ENCODE measurements at places on chromosomes 7 and 10.

- no peak for DNase-seq
Measured at GRCh38 chr10:132707776-132708171, 78.2 kb downstream of the NKX6-2 start.

GRCh38 chr7:114919587-114919986 lies 2.3 kb upstream of the MDFIC start:
- DNase-seq = no peak

- no peak for DNase-seq
Measured at GRCh38 chr10:36465604-36466379, 659.6 kb upstream of the ANKRD30A start.

GRCh38 chr10:112366992-112367391 lies 6.9 kb upstream of the ACSL5 start:
- no peak for DNase-seq

- peak; percentile 94 for DNase-seq
Measured at GRCh38 chr10:27504007-27504807, at the start of gene RAB18. Gene RAB18 (plus strand): TSS chr10:27504304. CDS start chr10:27504370, 66 bp downstream.

DNA sequence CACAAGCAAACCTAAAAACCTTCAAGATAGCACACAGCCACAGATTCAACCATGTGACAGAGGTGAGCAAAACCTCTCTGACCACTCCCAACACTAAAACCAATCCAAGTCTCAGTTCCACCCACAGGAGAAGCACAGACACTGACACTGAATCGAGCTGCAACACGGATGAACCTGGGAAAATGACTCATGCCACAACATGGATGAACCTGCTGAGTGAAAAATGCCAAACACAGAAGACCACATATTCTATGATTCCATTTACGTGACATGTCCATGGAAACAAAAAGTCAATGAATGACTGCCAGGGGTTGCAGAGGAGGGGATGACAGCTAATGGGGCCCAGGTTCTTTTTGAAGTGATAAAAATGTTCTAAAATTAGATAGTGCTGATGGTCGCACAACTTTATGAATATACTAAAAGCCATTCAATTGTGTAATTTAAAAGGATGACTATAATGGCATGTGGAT lies 22.0 kb downstream of the CYTH3 start:
- no peak for DNase-seq

- no peak for DNase-seq
Measured at GRCh38 chr10:118107040-118107439, 60.3 kb upstream of the RAB11FIP2 start.

DNA sequence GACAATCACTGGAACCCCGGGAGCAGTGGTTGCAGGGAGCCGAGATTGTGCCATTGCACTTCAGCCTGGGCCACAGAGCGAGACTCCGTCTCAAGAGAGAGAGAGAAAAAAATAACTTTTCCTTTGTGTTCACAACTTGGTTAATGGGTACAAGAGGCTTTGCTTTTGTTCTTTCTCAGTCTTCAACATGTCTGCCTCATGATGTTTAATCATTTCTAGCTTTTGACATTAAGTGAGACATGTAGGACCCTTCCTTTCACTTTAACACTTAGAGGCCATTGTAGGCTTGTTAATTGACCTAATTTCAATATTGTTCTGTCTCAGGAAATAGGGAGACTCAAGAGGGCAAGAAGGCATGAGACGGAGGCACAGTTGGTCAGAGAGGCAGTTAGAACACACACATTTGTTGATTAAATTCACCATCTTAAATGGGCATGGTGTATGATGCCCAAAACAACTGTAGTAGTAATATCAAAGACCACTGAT lies 9.3 kb upstream of the CRCP start:
- DNase-seq = no peak

DNA sequence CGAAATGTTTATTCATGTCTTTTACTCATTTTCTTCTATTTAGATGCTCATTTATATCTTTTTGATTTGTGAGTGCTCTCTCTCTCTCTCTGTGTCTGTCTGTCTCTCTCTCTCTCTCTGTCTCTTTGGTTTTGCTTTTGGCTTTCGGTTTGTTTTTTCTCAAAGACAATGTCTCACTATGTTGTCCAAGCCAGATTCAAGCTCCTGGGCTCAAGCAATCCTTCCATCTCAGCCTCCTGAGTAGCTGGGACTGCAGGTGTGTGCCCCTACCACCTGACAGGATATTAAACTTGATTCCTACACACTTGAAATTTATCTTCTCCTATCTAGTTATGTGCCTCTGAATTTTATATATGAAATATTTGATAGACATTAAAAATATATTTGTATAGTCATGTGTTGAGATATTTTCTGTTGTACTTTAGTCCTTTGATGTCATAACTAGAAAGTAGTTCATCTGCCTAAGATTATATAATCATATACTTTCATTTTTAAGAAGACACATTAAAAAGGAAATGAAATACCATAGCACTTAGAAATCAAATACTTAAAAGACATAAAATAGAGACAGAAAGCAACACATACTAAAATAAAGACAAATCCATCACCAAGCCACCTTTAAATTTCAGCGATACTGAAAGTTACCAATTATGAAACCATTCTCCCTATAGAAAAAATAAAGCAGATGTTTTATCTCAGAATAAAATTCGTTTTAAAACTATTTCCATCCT lies 68.1 kb upstream of the SFMBT2 start:
- DNase-seq = no peak

DNA sequence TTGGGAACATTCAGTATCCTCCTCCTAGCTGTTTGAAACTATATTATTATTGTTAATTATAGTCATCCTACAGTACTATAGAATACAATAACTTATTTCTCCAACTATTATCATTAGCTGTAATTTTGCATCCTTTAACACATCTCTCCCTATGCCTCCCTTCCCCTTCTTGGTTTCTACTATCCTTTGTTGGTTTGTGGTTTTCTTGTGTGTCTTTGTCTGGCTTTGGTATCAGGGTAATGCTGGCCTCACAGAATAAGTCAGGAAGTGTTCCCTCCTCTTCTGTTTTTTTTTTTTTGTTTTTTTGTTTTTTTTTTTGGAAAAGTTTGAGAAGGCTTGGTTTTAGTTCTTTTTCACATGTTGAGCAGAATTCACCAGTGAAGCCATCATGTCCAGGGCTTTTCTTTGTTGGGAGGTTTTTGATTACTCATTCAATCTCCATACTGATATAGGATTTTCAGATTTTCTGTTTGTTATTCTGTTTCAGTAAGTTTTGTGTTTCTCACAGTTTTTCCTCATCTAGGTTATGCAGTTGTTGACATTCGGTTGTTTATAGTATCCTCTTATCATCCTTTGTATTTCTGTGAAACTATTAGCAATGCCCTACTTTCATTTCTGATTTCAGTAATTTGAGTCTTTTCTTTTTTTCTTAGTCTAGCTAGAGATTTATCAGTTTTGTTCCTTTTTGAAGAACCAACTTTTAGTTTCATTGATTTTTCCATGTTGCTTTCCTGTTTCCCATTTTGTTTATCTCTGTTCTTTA lies 21.6 kb downstream of the C1GALT1 start:
- no peak for DNase-seq

DNA sequence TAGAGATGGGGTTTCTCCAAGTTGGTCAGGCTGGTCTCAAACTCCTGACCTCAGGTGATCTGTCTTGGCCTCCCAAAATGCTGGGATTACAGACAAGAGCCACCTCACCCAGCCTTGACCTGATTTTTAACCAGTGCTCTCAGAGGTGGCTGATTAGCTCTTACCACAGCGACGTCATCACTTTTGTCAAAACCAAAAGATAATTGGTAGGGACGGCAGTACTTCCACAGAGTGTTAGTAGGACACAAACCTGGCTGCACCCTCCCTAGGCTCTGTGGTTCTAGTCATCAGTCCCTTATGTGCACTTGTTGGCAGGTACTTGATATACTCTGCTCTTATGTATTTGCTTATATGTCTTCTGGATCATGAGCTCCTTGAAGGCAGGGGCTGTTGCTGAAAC lies 74.0 kb downstream of the GPR141 start:
- DNase-seq = no peak

DNA sequence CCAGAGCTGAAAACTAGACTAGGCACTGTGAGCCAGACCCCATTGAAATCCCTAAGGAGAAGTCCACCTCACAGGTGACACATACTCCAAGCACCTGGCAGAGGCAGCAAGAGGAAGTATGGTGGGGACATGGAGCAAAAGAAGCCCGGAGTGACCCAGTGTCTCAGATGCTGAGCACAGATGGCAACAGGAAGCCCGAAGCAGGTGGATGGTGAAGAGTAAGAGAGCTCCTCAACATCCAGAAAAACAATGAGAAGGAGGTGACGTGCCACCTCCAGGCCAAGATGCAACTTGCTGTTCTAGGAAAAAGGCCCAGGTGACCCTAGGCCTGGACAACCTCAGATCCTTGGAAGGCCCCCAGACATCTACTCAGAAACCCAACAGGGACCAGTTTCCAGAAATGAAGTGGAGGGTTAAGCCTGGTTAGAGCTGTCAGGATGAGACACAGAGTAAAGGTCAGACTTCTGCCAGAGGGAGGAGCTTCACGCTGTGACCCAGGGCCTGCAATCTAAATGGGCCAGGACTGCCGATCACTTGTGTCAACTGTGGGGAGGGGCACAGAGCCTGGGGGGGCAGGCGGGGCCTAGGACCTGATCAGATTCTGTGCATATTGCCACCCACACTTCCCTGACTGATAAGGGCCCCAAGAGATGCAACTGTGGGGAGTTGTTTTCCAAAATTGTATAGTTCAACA lies 2.4 kb upstream of the COBL start:
- DNase-seq = no peak

DNA sequence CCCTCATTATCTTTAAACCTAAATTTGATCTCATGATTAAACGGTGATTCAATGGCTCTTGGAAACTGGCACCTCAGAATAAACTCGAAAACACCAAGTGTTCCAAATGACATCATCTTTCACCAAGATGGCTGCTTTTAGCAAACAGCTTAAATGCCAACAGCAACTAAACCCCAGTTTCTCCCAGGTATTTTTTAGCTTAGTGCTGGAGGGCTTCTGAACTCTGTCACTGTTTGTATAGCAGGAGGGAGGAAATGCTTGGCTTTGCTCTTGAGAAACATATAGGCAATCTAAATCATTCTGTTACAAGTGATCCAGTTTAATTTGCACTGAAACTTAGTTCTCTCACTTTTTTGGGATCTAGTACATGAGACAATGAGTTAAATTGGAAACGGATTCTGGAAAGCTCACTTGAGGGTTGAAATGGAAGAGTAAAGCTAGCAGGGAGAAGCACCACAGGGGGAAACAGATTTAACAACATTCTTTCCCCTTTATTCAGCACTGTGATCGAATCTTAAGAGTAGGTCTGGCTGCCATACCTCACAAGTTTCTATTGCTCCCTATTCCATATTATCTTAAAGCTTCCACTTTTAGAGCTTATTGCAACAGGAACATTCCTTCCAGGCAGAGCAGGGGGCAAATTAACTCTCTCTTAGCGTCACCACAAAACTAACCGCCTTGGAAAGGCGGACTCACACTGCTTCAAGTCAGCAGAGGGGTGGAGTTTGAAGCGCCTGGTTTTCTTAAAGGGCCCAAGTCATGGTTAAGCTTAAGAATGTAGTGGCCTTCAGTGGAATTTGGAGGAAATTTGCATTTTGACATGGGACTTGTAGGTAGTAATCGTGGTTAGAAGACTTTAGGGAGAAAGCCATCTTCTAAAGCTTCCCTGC lies 1.8 kb upstream of the CCDC6 start:
- no peak for DNase-seq

DNA sequence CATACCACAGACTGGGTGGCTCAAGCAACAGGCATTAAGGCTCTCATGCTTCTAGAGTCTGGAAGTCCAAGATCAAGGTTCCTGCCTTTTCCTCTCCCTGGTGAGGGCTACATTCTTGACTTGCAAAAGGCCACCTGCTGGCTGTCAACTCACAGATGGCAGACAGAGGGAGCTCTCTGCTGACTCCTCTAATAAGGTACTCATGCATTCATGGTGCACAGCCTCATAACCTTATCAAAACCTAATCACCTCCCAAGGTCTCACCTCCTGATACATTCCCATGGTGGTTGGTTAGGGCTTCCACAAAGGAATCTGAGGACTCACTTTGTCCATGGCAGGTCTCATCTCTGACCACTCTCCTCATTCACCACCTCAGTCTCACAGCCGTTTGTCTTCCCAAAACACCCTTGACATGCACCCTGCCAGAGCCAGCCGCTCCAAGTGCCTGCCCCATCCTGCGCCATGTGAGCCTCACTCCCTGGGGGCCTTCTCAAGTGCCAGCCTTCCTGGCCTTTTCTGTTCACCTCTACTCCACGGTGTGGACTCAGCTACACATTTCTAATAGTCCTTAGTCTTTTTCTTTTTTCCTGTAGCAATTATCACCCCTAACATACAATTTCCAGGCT lies 400.3 kb upstream of the ADARB2 start:
- DNase-seq = no peak

- DNase-seq = no peak
Measured at GRCh38 chr10:69146759-69147158, 22.8 kb downstream of the VPS26A start.

DNA sequence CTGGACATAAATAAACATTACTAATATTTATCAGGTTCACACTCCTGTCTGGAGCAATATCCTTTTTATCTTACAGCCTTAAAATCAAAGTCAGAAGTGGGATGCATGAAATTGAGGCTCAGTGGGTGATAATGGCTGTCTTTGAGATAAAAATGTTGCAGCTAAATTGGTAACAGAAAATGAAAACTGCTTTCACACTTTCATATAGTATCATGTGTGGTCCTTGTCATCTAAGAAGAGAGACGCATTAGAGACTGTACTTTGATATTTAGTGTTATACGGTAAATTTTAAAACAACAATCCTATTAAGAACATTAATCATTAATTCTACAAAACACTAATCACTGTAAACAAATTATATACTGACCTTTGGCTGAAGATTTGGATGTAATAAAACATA lies 235.2 kb upstream of the HGF start:
- no peak for DNase-seq

DNA sequence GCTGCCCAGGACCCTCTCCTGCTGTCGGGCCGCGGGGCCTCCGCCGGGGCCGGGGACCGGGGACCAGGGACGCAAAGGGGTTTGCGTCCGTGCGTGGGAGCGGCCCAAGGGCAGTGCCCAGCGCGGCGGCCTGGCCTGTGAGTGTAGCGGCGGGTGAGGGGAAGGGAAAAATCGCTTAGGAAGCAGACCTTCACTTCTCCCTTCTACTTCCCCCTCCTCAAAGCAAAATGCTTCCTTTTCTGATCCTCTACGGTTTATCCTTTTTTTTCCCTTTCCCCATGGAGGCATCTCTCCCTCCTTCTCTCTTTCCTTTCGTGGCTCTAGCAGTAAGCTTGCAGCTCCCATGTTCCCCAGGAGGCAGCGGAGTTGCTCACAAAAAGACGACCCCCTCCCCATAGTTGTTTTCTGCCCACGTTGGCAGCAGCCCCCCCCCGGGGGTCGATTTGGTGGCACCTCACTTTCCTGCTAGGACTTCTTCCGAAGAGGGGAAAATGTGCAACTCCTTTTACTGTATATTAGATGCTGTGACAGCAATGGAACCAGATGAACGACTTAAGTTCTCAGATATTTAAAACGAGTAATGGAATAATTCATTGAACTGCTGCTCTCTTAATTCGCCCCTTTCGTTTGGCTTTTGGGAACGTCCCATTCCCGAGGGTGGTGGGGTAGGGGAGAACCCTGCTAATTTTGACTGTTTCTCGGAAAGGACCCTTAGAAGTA lies 724 bp downstream of the CAPZA2 start:
- no peak for DNase-seq
